Cerebellum (tissue), 4 donors: ENCODE measurements at places on chromosomes 4 and X. TPM values are rescaled to one million over a fixed set of nuclear protein-coding genes. Genes with fewer than 3 reads are reported as not detected.

DNA sequence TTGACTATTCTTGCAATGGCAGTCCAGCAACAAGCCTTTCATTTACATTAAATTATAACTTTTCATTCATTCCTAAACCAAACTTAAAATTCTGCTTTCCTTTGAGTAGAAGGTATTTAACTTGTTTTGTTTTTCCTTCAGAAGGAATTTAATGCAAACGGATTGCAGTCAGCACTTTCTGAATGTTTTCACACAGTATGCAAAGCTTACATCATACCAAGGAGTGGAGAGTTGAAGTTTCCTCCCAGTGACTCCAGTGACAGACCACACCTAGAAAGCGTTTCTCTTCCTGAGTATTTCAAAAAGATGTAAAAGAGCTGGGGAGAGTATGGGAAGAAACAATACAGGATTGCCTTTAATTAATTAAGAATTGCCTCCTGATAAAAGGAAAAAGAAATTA lies 8.1 kb downstream of the EPGN start:
- no peak for DNase-seq

HTN1 gene
- not detected for total RNA-seq

DCAF4L1 gene
- 0.18 TPM for total RNA-seq

PABPC1L2B gene
- 0.09 TPM for total RNA-seq
